ENCODE measurements at places on chromosomes 13 and 19.

DNA sequence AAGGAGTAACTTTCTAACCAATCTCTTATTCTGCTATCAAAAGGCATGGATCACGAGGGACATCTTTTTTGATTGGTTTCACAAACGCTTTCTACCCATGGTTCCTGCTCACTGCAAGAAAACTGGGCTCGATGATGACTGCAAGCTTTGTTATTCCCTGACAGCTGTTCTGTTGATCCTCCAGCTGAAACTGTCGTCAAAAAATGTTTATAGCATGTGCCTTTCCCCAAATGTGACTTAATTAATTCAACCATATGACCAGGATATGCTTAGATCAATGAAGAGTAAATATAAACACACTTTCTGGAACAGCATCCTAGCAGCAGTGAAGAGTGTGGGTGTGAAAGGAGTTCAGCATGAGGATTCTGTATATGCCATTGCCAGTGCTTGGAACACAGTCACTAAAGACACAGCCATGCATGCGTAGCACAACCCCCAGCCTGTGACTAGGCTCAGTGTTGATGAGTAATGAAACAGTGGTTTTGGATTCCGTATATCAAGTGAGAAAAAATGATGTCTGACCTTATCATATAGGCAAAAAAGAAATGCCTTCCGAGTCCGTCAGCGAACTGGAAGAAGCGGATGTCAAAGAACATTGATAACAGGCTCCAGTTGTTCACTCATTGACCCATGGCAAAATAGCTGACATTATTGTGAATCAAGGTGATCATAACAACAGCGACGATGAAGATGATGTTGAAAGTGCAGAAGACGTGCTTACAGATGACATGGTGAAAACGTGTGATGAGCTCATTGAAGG is 347.4 kb downstream of the FGF9 start:
- no peak for DNase-seq

DNA sequence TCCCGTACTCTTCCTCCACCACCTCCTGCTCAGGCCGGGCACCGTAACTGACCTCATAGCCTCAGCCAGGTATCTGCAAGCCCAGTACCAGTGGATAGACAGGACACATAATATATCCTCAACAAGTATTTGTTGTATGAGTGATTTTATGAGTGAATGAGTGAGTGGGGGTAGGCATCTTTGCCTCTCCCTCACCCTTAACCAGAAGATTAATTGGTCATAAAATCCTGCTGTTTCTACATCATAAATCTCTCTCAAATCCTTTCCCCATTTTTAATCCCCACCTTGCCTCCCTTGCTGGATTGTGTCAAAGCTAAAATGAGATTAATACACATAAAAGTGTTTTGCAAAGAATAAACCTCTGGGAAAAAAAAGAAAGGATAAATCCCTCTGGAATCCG is 44.4 kb upstream of the HMGB1 start:
- no peak for DNase-seq

- no peak for DNase-seq
Measured at GRCh38 chr19:34662919-34663318, 14.0 kb downstream of the SCGB2B2 start.

- DNase-seq, result no peak
Measured at GRCh38 chr19:10789866-10790265, 46.1 kb downstream of the TMED1 start.

- DNase-seq, result no peak
Measured at GRCh38 chr13:97659602-97660001, 225.6 kb downstream of the RAP2A start.

DNA sequence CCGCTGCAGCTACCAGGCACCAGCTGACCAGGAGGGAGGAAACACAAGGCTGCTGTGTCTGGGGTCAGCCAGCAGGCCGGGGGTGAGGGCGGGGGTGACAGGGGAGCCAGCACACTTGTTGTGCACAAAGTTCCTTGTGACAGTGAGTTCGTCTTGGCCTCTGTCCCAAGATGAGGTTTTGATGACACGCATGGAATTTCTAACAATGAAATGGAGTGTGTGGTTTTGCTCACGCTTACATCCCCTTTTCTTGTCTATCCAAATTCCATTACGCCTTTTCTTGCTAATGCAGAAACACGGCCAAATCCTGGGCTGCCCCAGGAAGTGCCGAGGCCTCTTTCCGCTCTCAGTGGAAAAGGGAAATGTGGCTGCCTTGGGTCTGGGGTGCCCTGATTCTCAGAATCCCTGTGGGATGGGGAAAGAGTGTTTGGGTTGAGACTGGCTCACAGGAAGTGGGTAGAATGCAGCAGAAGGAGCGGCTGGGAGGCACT is 73.8 kb downstream of the GADD45B start:
- DNase-seq, result no peak

GRCh38 chr19:3194106-3195087 is 8.7 kb downstream of the NCLN start:
- DNase-seq, result no peak

- DNase-seq, result no peak
Measured at GRCh38 chr19:16586477-16586871, 14.3 kb upstream of the SLC35E1 start.

DNA sequence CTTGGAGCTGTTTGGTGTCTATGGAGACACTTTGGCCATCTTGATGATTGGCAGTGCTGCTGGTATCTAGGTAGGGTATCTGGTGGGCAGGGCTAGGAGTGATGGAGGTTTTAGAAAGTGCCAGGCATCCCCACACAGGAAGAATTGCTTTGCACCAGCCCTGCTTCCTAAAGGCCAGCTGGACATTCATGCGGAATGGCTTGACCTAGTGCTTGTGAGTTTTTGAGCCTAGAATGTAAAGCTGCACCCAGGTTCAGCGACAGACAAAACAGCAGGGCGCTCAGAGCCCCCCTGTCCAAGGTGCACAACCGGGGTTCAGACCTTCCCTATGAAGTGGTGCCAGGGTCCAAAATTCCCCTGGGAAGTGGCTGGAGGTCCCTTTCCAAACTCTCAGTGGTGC is 93.1 kb downstream of the ING1 start:
- DNase-seq, result no peak

GRCh38 chr19:45171211-45171623 is 6.8 kb downstream of the TRAPPC6A start:
- DNase-seq, result no peak

GRCh38 chr19:33406521-33407139 is 33.1 kb downstream of the CEBPG start:
- peak; percentile 52 for DNase-seq

DNA sequence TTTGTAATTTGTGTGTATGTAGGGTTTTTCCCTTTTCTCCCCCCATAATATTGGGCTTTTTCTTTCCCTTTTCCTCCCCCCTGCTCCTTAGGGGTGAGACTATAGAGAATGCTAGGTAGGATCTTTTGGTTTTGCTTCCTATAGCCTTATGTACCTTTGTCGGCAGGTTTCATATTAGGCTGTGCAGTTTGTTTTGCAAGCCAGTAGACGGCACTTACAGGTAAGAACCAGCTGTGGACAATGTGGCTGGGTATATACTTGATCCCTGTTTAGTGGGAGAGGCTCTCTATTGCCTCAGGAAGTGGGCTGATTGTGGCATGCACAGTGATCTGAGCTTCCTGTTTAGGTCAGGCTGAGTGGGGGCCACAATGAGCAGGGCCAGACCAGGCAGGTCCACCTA is 359.2 kb upstream of the OBI1 start:
- no peak for DNase-seq

DNA sequence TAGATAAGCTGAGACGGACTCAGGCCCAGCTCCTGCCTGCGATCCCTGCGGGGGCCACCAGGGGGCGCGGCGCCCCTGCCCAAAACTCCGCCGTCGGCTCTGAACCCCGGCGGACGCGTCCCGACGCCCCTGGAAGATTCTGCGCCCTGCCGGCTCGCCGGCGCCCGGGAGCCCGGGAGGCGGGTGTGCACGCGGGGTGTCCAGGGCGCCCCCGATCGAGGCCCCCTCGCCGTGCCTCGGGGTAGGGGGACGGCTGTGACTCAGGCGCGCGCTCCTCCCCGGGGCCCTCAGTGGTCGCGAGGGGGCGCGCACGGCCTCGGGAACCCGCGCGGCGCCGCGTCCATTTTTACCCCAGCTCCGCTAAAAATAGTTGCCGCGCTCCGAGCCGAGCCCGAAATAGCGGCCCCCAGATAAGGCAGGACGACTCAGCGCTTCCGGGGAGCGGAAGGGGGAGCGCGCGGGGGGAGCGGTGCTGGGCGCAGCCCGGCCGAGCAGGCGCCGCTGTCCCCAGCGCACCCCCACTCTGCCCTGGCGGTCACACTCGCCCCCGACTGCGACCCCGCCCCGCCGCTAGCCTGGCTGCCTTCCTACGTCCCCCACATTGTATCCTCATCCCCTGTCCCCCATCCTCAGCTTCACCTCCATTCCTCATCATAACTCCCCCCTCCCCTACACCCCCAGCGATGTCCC is 16.0 kb upstream of the ERCC1 start:
- DNase-seq, result peak; percentile 56

DNA sequence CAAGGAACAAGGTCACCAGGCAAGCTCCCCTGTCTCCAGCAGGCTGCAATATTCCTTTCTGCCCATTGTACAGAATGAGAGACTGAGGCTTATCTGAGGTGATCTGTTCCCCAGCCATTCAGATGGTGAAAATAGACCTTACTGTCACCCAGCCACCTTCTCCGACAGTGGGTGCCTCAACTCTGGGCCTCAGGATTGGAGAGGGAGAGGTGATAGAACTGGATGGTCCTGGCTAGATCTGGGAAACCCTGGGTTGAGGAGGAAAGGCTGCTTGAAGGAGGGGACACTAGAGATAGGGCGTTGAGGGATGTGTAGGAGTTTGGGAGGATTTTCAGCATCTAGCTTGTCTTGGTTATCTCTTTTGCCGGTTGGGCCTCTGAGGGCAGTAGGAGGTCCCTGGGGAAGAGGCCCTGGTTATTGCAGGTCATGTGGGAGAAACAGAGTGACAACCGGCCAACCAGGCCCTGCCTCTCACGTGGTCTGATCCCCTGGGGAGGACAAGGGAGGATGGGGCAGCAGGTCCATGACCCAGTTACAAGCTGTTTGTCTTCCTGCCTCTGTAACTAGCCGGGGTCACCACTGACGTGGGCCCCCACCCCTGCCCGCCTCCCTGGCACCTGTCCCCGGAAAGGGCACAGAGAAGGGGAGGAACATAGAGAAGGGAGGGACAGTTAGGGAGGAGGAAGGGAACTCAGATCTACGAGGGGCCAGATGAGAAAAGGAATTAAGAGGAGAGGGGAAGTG is 8.2 kb downstream of the NFIC start:
- DNase-seq, result no peak

DNA sequence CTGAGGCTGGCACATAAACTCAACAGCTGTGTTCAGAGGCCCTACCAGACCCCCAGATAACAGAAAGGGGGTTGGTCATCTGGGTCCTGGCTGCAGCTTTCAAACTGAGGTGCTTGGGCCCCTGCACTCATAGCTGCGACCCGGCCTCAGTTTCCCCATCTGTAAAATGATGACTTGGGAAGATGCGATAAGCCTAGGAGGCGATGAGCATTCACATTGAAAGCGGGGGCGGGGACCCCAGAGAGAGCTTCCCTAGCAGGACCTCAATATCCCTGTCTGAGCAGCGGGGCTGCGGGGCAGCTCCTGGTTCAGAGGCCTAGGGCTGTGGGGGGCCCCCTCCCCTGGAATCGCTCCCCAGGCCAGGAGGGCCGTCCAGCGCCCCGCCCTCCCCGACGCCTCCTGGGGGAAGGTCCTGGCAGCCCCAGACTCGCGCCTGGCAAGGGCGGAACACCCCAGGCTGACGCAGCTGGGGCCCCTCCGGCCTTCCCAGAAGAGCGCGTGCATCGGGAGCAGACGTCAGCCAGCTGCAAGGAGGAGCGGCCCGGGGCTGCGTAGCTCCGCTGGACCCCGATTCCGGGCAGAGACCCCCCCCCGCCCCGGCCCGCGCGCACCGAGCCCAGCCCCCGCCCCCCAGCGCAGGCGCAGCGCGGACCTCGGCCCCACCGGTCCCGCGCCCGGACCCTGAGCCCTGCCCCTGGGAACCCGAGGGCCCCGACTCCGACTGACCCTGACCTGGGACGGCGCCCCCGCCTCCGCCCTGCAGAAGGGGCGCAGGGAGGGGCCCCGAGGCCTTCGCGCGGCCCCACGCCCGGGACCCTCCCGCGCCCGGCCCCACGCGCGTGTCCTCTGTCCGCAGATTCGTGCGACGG is 3.5 kb downstream of the FSTL3 start:
- no peak for DNase-seq

GRCh38 chr13:110817143-110817542 is 97.7 kb downstream of the ANKRD10 start:
- no peak for DNase-seq

GRCh38 chr19:6220385-6221191 is 59.2 kb downstream of the MLLT1 start:
- no peak for DNase-seq

DNA sequence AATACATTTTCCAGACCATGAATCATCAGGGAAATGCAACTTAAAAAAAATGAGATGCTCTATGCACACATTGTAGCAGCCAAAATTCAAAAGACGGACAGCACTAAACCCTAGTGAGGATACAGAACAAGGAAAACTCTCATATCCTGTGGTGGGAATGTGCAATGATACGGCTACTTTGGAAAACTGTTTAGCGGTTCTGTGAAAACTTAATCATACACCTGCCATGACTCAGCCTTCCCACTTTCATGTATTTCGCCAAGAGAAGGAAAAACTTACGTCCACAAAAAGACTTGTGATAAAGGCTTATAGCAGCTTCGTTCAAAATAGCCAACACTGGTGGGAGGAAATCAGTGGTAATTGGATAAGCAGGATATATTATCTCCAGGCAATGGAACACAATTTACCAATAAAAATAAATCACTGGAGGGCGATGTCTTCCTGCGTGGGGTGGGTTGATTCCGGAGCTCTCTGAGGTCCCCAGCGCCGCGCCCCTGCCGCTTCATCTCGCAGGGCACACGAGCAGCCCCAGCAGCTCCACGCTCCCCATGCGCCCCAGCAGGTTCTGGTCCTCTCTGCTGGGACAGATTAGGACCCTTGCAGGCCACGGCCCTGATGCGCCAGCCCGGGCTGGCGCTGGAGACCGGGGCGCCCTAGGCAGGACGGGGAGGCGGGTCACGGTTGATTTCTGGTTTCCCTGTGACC is 97.2 kb upstream of the ARHGEF7 start:
- DNase-seq, result no peak

DNA sequence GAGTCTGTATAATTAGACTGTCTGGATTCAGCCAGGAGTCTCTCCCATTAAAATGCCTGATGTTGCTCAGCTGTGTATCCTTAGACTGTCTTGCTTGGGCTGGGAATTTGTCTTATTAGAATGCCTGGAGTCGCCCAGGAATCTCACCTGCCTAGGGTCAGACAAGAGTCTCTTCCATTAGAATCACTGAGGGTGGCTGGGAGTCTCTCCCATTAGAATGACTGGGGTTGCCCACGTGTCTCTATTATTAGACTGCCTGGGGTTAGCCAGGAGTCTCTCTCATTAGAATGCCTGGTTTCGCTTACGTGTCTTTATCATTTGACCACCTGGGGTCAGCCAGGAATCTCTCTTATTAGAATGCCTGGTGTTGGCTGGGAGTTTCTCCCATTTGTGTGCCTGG is 1450.0 kb downstream of the UQCRFS1 start:
- no peak for DNase-seq
